Glomerular endothelial cell (primary cell): ENCODE measurements at places on chromosomes 7 and 10. TPM values are rescaled to one million over a fixed set of nuclear protein-coding genes. Genes with fewer than 3 reads are reported as not detected.

Gene AOAH
- total RNA-seq, result 0.64 TPM in 1 of 2 replicates, not detected in the other

Gene SRRM3
- 0.10 and 0.23 TPM in 2 replicates for total RNA-seq

Gene LLCFC1
- total RNA-seq, result not detected in 2 replicates

Gene STOX1
- 0.10 TPM in 1 of 2 replicates, not detected in the other for total RNA-seq

Gene LFNG
- 14.8 and 21.7 TPM in 2 replicates for total RNA-seq

Gene TEX47
- total RNA-seq, result not detected in 2 replicates

Gene WEE2
- total RNA-seq, result not detected in 2 replicates

Gene SOSTDC1
- total RNA-seq, result not detected in 2 replicates
